ENCODE measurements at places on chromosomes 2 and 18.

DNA sequence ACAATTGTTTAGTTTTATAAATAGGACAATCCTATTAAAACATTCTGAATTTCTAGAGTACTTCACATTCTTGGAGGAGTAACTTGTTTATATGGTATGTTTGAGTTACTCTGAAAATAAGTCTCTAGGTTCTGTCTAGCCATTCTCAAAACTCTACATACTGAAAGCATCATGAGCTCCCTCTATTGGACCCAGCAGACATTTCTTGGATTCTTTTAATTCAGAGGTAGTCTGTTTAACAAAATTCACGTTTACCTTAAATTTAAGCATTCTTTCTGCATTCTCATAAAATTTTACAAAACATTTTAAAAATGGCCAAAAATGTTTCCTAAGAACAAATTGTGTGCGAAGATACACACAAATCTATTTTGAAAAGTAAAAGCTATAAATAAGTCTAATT lies 15.3 kb downstream of the SP9 start:
- DNase-seq, result no peak

- DNase-seq, result no peak
These were observed 117.6 kb upstream of the KLF7 start for GRCh38 chr2:207283356-207283755.

- DNase-seq, result no peak
These were observed 307.6 kb upstream of the RAB12 start for GRCh38 chr18:8301427-8302172.

GRCh38 chr2:19540739-19541525 lies 182.5 kb upstream of the OSR1 start:
- no peak for DNase-seq

- no peak for DNase-seq
These were observed 161.4 kb upstream of the SH3BP4 start for GRCh38 chr2:234790380-234790779.
